GDM1 (cell line): ENCODE measurements at places on chromosomes 2 and 18.
A peak's percentile ranks its signal among the peaks of the same experiment; 100 is the strongest.

DNA sequence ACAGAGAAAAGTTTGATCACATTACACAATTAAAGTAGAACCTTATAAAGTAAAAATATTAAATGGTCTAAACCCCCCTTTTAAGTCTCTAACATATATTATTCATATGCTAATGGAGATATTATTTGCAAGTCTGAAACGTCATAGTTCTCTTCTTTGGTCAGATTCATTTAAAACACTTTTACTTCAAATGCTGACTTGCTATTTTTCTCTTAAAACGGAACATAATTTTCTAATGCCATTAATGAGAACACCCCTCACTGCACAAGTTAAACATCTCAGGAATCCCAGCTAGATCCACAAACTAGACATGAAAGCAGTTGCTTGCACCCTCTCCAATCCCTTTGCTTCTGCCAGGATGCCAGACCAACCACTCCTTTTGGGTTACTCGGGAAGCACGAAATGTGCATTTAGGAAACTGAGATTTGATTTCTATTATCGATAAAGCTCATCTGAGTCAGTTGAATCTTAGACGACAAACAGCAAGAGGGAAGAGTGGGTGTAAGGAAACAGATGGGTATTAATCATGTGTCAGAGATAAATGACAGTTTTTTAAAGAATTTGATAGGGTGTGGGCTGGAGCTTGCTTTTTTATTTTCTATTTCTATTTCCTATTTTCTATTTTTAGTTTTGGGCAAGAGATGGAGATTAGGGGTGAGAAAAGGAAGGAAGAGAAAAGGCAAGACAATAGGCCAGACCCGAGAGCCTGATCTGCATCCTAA, 1.5 kb downstream of the ADD2 start:
- no peak for DNase-seq

DNA sequence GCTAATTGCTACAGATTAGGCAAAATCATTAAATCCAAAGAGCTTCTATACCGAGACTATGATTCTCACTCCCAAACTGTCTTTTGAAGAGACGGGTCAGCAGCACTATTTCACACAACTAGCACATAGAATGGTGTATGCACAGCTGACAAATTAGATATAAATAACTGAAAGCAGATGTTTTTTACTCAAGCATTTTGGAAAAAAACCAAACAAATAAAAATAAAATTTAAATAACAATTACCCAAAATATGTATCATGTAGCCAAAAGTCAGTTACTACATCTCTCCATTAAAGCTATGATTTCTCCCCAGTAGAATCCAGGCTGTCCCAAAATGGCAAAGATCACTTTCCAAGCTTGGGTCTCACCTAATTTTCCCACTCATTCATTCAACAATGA, 107.9 kb downstream of the TMEM163 start:
- no peak for DNase-seq

GRCh38 chr18:63869851-63870250, 17.7 kb upstream of the SERPINB2 start:
- DNase-seq = no peak

- no peak for DNase-seq
These were observed 105.2 kb upstream of the MSTN start for GRCh38 chr2:190167702-190168101.

GRCh38 chr18:39795350-39795749, 2159.7 kb upstream of the PIK3C3 start:
- DNase-seq = no peak

- peak; percentile 37 for DNase-seq
These were observed 3.0 kb downstream of the PLEK start for GRCh38 chr2:68367953-68368653.

GRCh38 chr18:54506516-54507261, 84.4 kb upstream of the DYNAP start:
- no peak for DNase-seq

- DNase-seq = no peak
These were observed 36.3 kb upstream of the SMAD7 start for GRCh38 chr18:48986851-48987761.

DNA sequence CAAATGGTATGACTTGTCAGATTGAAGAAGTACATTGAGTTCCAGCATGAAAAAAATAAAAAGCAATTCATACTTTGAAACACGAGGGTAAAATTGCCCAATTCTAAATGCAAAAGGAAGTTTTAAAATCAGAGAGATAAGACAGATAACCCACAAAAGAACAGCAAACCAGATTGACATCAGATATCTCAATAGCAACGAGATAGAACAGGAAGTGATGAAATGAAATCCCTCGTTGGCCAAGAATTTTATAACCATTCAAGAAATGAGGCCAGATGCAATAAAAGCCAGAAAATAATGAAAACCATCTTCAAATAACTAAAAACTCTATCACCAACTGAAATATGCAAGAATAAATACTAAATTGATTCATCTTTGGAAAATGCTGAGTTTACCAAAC, 172.8 kb downstream of the CD226 start:
- no peak for DNase-seq

DNA sequence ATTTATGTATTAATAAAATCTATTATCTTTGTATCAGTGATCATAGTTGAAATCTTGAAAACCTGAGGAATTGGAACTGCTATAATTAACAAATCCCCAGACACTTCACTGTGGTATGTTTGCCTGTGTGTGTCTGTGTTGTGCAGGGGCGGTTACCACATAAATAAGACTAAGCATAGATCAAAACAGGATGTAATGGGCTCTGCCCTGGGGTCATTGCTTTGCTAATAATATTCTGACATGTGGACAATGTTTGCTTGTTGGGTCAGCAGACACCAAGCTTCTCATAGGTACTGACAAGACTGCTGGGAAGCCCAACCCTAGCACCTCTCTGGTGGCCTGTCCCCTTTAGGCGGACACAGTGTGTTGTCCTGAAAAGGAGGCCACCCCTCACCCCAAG, 35.8 kb upstream of the DOK6 start:
- DNase-seq = no peak

- DNase-seq = peak; percentile 93
These were observed 27.0 kb upstream of the MGAT4A start for GRCh38 chr2:98757904-98758421.

DNA sequence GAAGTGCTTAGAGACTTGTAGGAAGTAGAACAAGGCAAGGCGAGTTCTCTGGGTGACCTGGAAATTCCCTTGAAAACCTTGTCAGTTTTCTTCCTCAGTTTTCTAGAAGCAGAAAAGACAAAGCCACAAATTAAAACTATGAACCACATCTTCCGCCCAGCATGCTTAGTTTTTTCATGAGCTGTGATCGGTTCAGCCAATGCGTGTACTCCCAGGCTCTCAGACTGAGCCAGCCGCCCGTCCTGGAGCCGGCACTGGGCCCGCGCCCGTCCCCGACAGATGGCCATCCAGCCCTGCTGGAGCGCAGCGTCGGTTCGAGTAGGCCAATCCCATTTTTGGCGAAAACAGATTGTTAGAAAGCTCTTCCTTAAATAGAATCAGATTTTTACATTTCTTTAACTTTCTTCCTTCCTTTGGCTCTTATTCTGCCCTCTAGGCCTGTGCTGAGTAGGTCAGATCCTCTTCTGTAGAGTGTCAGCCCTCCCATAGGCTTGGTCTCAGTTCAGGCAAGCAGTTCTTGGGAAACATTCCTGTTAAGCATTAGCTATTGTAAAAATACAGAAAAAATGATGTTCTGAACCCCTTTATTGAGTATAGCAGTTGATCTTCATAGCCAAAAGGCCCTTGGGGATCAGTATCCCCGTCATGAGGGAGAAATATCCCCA, 112.5 kb downstream of the NCK2 start:
- DNase-seq = no peak

GRCh38 chr2:191197096-191197495, 46.3 kb upstream of the STAT4 start:
- no peak for DNase-seq

DNA sequence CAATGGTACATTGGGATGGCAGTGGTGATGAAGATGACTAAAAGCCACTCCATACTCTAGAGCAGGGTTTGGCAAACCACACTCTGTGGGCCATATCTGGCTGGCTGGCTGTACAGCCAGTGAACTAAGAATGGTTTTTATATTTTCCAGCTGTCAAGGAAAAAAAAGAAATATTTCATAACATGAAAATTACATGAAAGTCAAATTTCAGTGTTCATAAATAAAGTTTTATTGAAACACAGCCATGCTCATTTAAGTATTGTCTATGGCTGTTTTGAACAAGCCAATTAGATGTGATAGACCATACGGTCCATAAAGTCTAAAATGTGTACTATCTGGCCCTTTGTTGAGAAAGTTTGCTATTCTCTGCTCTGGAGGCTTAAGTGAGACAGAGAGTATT, 1.5 kb downstream of the TTC21B start:
- DNase-seq = no peak

DNA sequence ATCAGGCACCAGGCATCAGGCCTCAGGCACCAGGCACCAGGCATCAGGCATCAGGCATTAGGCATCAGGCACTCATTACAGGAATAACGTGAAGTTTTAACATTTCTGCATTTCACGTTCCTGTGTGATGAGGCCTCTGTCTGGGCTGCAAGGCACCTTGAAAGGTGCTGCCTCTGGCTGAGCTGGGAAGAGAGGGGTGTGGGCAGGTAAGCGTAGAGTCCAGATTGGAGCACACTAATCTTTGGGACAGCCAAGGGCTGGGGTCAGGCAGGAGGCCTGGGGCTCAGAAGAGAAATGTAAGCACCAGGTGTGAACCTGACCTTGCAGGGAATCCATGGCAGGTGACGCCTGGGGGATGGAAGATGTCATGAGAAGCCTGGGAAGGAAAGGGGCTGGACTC, 25.3 kb upstream of the SNTG2 start:
- no peak for DNase-seq

- DNase-seq = no peak
These were observed 70.2 kb downstream of the LBH start for GRCh38 chr2:30301551-30301950.

GRCh38 chr18:44937960-44938719, 257.5 kb downstream of the SETBP1 start:
- DNase-seq = no peak

DNA sequence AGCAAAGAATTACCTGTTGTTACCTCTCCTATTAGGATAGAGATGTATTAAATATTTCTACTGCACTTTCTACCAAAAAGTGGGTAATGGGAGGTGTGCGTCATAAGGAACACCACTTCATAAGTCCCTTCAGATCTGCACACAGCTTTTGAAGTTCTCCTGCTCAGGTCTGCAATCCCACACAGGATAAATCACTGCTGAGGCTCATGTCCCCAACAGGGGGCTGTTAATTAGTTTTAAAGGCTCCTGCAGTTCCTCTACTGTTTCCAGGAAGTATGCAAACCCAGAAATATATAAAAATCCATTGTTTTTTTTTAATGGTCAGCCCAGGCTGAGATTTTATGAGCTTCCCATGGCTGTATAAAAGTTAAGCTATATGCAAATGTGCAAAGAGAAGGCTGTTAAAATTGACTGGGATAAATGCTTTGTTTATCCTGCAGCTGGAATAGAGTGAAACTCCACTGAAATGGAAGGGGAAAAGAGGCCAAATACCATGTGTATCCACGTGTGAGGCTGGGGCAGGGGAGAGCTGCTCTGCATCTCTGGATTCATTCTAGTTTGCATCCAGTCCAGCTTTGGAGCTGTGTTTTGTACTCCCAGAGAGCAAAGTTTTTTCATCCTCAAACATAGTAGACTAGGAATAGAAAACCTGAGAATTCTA, 903.7 kb downstream of the TDRD15 start:
- DNase-seq = no peak

DNA sequence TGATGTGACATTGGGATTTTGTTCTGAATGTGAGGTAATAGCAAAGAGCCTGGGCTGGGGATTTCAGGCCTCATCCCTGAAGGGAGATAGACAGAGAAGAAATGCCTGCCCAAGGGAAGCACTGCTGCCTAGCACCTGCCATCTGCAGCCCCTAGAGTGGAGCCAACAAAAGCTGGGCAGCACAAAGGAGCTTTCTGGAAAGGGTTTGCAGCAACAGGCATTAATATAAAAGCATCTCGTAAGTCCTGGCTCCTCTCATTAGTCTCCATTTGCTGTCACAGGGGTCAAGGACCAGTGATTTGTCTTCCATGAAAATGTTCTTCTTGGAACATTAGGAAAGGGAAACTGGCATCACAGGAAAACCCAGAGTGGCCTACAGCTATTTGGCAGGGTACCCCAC, 157.2 kb upstream of the SLC14A2 start:
- DNase-seq = no peak

DNA sequence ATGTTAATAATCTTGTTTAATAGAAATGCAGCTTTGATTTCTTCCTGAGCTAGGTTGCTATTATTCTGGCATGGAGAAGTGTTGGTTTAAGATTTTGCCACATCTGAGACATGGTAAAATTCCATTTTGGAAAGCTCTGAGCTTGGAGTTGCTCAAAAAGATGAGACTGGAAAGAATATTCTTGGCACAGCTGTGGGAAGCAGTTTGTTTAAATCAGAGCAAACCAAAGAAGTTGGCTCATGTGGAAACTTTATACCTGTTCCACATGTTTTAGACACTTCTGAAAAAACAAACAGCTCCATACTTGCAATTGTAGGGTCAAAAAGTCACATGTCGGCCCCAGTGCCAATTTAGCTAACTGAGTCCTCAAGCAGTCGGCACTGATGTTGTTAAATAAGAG, 116.6 kb downstream of the SLC4A3 start:
- no peak for DNase-seq

DNA sequence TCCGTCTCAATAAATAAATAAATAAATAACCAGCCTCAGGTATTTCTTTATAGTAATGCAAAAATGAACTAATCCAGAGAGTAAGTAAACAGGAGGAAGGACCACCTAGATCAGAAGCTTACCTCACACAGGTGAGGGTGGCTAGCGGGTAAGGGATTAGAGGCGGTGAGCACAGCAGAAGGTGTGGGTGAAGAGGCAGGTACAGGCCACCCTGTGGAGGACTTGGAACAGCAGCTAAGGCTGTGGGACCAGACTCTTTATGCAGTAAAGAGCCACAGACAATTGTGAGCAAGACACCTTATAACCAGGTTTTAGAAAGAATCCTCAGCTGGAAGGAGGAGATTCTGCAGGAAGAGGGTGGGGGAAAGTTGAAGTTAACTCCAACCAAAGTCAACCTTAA, 34.2 kb upstream of the TTR start:
- no peak for DNase-seq

- DNase-seq = no peak
These were observed 208.2 kb downstream of the SH3RF3 start for GRCh38 chr2:109337221-109337620.

- no peak for DNase-seq
These were observed 12.6 kb downstream of the CACNB4 start for GRCh38 chr2:152086231-152086630.

DNA sequence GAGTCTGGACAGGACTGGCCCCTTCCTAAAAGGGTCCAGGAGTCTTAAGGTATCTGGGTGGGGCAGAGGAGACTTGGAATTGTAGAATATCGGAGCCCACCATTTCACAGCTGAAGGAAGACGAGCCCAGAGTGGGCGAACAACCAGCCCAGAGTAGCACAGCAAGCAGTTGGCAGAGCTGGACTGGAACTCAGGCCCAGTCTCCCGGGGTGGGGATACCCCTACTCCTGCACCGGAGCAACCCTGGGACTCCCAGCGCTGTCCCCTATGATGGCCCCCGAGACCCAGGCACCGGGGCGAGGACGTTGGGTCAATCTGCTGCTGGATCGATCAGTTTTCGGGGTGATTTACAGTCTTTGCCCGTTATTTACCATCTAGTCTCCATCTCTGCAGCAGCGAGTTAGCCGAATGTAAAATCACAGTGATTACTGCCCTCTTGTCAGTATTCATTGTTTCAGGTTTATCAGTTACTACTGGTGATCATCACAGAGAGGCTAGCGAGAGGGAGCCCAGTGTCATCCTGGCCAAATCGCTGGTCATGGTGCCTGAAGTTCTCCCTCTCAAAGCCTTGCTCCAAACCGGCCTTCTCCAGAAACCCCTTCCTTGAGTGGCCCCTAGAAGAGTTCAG, 75.3 kb downstream of the SMAD7 start:
- no peak for DNase-seq

- no peak for DNase-seq
These were observed 37.7 kb upstream of the TBC1D8 start for GRCh38 chr2:101188683-101189405.
